ENCODE measurements at places on chromosomes 11 and 22.

GRCh38 chr11:34613552-34614056, 7.3 kb upstream of the EHF start:
- DNase-seq = no peak

GRCh38 chr11:131692151-131692550, 321.7 kb downstream of the NTM start:
- DNase-seq = no peak

DNA sequence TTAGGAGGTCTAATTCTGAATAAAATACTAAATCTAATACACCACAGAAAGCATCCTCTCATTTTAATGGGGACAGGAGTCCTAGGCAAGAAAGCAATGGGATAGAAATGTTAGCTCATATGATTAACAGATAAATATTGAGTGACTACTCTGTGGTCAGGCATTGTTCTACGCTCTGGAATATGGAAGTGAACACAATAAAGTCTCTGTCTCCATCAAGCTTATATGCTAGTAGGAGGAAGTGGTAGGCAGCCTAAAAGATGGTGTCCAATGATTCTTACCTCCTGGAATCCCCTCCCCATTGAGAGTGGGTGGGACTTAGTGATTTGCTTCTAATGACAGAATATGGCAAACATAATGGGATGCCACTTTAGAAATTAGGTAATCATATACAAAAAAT, 160.3 kb upstream of the PDGFD start:
- no peak for DNase-seq

DNA sequence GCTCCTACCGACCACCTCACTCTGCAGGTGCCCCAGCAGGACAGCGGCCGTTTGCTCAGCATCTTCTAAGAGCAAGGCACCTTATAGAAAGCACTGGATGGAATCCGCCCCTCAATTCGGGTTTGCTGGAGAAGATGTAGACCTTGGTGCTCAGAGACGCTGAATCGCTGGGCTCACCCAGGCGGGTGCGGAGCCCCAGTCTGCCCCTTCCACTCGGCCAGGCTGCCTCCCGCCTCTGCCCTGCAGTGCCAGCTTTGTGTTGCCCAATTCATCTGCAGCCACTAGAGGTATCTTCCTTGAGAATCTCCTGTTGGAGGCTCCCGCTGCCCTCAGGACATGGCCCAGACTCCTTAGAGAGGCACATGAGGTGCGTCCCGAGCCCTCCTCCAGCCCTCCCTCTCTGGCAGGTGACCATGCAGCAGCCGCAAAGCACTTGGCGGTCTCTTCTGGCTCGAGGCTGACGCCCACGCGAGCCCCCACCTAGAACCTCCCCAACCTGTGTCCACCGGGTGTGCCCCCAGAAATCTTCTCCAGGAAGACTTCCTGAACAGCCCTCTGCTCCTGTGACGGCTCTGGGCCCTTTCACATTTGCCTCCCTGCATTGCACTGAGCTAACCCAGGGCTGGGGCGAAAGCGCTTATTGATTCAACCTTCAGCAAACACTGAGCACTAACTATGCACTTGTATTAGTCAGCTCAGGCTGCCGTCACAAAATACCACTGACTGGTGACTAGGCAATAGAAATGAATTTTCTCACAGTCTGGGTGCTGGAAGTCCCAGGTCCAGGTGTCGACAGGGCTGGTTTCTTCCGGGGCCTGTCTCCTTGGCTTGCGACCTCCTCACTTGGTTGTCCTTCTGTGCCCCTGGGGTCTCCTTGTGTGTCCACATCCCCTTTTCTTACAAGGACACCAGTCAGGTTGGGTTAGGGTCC, 117.5 kb downstream of the WNT7B start:
- DNase-seq = no peak

GRCh38 chr11:95459291-95460042, 228.5 kb upstream of the SESN3 start:
- DNase-seq = no peak

DNA sequence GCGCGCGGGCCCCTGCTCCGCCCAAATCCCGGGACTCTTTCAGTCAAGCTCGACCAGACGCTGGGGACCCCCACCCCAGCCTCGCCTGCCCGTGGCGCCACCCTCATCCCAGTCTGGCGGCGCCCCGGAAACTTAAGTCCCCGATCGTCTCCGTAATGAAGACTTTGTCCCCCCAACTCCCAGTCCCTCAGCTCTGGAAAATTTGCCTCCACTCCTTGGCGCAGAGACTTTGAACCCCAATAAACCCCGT, 348 bp downstream of the PLCB3 start:
- no peak for DNase-seq

GRCh38 chr11:117898059-117898458, 21.6 kb upstream of the FXYD6 start:
- no peak for DNase-seq

DNA sequence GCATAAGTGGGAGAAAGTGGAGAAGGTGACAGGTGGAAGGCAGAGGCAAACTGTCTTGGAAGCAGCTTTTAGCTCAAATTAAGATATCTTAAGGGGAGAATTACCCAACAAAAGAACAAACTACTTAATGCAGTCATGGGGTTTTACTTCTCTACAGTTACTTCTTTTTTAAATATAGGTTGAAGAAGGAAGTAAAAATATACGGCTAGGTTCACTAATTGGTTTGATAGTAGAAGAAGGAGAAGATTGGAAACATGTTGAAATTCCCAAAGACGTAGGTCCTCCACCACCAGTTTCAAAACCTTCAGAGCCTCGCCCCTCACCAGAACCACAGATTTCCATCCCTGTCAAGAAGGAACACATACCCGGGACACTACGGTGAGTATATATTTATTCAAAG, 40.8 kb downstream of the PDHX start:
- DNase-seq = no peak

GRCh38 chr11:120400564-120401364, 64.6 kb downstream of the ARHGEF12 start:
- no peak for DNase-seq

GRCh38 chr11:102500829-102501228, 29.7 kb downstream of the MMP7 start:
- no peak for DNase-seq

GRCh38 chr11:64052938-64053622, 17.3 kb downstream of the FLRT1 start:
- DNase-seq = no peak

DNA sequence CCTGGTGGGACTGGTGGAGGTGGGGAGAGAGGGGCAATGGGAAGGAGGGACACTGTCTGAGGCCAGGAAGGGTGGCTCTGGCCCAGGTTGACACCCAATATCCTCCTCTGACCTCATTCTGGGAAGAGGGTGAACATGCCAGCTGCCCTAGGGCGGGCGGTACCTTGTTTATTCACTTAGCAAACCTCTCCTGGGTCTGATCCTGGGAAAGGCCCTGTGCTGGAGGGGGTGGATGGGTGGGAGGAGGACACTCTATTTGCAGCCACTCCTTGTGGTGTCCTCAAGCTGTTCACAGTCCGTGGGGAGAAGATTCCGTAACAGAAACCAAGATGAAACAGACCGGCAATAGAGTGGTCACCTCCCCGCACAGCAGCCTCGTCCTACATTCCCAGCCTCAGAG, 49.7 kb upstream of the EIF3D start:
- DNase-seq = no peak
